ENCODE measurements at places on chromosomes 7 and 10.

- no peak for DNase-seq
Observed at GRCh38 chr10:123394382-123394781, 240.2 kb downstream of the BUB3 start.

DNA sequence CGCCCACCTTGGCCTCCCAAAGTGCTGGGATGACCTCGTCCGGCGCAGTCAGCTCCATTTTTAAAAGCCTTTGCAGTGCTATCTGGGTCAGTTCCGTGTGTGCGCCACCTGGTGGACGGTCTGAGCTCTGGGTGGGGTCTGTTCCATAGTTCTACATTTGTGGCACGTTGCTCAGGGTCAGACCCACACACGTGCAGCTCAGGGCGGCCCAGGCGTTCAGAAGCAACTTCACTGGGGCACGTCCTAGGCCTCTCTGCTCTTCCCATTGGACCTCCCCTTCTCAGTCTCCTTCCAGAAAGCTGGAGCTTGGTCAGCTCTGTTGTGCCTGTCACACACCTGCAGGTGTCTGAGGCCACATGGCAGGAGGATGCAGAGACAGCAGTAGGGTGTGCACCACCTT lies 137.9 kb downstream of the DNAJB6 start:
- no peak for DNase-seq

DNA sequence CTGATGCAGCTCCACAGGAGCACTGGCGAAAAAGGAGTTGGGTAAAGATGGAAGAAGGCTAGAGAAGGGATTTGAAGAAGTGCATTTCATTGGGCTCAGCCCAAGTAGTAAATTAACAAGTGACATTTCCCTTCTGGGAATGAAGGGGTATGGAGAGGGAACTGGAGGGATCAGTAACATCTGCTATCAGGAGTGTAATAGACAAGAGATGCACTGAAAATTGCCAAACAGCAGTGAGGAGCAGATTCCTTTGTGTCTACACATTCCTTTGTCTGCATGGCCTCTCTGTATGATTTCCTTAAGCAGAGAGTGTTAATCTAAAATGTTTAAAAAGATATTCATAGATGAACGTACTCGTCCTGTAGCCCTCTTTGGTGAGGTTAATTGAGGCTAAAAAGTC lies 148.2 kb upstream of the FERD3L start:
- DNase-seq: peak; percentile 9

GRCh38 chr10:29537799-29538198 lies 97.0 kb downstream of the SVIL start:
- no peak for DNase-seq

DNA sequence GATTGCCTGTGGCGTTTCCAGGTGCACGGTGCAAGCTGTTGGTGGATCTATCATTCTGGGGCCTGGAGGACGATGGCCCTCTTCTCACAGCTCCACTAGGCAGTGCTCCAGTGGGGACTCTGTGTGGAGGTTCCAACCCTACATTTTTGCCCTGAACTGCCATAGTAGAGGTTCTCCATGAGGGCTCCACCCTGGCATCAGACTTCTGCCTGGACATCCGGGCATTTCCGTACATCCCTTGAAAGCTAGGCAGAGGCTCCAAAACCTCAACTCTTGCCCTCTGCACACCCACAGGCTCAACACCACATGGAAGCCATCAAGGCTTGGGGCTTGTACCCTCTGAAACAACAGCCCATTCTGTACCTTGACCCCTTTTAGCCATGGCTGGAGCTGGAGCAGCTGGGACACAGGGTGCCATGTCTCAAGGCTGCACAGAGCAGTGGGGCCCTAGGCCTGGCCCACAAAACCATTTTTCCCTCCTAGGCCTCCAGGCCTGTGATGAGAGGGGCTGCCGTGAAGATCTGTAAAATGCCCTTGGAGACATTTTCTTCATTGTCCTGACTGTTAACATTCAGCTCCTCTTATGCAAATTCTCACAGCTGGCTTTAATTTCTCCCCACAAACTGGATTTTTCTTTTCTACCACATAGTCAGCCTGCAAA lies 10.0 kb upstream of the FGL2 start:
- DNase-seq: no peak

DNA sequence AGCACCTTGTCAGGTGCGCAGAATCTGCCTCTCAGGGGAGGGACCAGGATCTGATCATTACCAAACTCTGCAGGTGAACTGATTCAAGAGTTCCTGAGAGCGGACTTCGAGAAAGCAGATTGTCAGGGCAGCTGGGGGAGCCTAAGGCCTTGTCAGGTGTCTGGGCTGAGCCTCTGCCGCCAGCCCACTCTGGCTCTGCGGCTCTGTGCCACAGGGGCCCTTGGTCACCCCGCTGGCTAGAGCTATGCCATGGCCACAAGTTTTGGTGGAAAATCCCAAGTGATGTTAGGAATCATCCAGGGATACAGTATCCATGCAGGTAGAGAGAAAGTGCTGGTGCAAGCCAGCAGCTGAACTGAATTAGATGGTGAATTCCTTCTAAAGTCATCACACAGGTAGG lies 4.2 kb downstream of the ADAMTS14 start:
- no peak for DNase-seq

All from retina (tissue), 1 donor.